ENCODE measurements at places on chromosomes 7 and 10. TPM values are rescaled to one million over a fixed set of nuclear protein-coding genes. Genes with fewer than 3 reads are reported as not detected.

DNA sequence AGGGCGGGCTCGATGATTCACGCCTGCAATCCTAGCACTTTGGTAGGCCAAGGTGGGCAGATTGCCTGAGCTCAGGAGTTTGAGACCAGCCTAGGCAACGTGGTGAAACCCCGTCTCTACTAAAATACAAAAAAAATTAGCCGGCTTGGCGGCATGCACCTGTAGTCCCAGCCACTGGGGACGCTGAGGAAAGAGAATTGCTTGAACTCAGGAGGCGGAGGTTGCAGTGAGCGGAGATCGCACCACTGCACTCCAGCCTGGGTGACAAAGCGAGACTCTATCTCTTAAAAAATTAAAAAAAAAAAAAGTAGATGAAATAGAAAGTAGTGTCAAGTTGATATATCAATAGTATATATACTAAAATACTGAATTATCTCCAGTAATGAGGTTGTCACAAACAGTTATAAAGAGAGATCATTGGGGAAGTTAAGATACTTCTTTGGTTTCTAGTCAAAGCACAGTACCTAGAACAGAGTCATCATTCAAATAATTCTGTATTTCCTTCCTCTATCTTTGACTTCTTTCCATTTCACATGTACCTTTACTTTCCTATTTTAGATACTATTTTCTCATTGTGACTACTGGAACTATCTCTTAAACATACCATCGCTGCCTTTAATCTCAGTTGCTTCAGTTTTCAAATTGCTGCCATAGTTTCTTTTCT, 491.7 kb downstream of the GRM8 start:
- DNase-seq: no peak

GRCh38 chr10:31179091-31179680, 139.8 kb upstream of the ZEB1 start:
- no peak for DNase-seq

GRCh38 chr7:101746314-101746713, 71.1 kb upstream of the CUX1 start:
- DNase-seq: no peak

GRCh38 chr7:156234666-156235494, 405.7 kb upstream of the RNF32 start:
- DNase-seq: no peak

- DNase-seq: no peak
Observed at GRCh38 chr10:107692072-107692471, 527.6 kb upstream of the SORCS1 start.

DNA sequence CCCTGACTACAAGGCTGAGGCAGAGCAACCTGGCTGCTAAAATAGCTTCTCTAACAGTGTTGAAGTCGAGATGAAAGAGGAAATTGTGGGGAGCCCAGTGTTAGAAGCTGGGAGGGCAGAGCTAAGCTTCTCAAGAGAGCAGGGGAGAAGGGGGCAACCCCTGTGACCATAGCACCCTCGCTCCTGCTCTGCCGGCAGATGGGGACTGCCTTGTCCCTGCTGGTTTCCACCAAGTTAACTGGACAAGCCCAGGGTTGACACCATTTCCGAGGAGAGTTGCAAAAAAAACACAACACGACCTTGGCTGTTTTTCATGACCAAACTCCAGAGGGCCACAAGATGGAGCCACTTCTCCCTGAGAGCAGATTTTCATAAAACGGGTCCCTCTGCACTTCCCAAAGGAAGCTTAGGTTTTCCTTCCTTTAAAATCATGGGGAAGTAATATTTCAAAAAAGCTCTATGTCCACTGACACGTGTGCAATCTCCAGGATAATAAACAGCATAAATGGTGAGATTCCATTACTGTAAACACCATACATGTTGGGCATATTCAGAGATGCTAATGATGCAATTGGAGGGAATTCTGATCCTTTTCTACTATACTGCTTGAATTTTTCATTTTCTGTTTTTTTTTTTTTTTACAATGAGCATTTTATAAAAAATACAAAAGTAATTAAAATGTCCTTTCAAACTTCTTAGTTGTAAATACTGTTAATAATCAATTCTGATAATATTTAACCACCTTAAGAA, 140.4 kb downstream of the PIP4K2A start:
- no peak for DNase-seq

- DNase-seq: no peak
Observed at GRCh38 chr7:42597300-42597699, 314.6 kb downstream of the C7orf25 start.

DNA sequence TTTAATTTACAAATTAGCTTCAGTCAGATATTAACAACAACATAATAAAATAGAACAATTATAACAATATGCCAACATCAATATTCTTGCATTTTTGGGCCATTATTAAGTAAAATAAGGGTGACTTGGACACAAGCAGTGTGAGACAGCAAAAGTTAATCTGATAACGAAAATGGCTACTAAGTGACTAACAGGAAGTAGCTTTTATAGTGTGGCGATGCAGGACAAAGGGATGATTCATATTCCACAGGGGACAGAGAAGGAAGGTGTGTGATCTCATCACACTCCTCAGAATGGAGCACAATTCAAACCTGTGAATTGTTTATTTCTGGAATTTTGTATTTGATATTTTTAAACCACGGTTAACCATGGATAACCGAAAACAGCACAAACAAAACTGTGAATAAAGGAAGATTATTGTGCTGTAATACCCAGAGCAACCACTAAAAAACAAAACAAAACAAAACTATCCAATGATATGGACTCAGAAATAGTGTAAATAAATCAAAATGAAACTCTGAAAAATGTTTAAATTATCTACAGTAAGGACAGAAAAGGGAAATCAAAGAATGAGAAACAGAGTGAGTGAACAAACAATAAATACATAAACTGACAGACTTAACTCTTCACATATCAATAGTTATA, 66.9 kb upstream of the TFEC start:
- DNase-seq: no peak

DNA sequence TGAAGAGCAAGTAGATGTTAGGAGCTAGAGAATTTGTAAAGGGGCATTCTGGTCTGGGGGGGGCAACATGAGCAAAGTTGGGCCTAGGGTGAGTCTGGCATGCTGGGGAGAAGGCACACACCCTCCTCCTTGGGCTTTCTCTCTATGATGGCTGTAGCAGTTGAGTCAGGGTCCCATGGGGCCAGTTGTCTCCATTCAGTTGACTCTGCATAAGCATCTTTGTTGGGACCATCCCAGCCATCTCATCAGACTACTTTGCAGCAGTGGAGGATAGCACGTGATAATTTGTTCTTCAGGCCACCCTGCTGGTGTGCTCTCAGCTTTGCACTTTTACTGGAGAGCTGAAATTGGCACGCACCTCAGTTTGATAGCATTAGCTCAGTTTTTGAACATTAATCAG, 55.2 kb downstream of the LRMDA start:
- DNase-seq: no peak

DNA sequence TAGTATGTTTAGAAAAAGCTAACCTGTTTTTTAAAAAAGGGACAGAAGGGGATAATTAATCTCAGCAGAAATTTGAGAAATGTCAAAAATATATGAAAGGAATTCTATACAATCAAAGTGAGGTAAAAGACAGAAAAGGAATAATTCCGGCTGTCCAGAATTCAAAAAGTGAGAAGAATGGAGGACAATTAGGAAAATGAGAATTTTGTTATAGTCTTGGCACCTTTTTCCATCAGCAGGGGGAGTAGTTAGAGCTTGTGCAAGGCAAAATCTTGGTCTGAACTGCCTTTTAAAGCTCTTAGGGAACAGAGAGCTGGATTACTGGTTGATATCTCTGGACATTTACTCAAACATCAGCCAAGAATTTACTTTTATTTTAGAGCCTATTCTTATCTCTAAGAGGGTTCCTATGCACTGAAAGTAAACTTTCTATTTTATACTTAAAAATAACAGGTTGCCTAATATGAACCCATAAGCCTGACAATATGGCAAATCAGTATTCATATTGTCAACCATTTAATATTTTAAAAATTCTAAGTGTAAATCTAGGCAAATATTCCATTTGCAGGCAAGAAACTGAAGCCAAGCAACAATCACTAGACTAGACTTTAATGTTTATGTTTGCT, 185.6 kb downstream of the ANK3 start:
- DNase-seq: no peak

DNA sequence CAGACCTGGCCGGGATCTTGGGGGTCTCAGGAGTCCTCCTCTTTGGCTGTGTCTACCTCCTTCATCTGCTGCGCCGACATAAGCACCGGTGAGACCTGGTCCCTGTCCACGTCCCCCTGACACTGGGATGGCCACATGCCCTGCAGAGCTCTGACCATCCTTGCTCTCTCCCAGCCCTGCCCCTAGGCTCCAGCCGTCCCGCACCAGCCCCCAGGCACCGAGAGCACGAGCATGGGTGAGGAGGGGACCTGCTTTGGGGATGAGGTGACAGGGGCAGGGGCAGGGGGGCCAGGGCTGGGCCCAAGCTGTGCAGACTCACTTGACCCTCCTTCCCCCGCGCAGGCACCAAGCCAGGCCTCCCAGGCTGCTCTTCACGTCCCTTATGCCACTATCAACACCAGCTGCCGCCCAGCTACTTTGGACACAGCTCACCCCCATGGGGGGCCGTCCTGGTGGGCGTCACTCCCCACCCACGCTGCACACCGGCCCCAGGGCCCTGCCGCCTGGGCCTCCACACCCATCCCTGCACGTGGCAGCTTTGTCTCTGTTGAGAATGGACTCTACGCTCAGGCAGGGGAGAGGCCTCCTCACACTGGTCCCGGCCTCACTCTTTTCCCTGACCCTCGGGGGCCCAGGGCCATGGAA, 959 bp downstream of the PVRIG start:
- no peak for DNase-seq

- DNase-seq: no peak
Observed at GRCh38 chr7:81110673-81111072, 191.8 kb upstream of the SEMA3C start.

DNA sequence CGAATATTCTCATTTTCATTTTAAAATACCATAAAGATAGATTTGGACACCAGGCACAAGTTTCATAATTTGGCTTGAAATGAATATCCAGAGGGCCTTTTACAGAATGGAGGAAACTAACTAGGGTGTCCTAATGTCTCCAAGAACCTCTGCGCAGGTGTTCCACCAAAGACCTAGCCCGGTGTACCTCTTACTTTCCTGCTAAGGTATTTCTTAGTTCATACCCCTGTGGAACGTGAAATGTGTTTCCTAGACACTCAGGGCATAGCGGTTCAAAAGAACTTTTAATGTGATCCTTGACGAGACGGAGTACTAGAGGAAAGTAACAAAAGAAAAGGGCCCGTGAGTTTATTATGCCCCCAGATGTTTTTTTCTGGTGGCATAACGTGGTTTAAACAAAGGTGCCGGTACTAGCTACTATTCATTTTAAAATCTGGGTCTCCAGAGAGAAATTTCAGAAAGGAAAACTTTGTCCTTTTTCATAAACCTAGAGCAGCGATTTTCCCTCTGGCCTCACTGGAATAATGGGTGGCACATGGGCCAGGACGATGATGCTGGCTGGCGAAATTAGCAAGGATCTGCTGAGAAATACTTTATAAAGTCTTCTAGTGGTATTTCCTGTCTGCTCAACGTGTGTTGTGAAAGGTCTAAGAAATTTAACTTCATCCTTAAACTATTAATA, 1.4 kb downstream of the APBB1IP start:
- DNase-seq: no peak

DNA sequence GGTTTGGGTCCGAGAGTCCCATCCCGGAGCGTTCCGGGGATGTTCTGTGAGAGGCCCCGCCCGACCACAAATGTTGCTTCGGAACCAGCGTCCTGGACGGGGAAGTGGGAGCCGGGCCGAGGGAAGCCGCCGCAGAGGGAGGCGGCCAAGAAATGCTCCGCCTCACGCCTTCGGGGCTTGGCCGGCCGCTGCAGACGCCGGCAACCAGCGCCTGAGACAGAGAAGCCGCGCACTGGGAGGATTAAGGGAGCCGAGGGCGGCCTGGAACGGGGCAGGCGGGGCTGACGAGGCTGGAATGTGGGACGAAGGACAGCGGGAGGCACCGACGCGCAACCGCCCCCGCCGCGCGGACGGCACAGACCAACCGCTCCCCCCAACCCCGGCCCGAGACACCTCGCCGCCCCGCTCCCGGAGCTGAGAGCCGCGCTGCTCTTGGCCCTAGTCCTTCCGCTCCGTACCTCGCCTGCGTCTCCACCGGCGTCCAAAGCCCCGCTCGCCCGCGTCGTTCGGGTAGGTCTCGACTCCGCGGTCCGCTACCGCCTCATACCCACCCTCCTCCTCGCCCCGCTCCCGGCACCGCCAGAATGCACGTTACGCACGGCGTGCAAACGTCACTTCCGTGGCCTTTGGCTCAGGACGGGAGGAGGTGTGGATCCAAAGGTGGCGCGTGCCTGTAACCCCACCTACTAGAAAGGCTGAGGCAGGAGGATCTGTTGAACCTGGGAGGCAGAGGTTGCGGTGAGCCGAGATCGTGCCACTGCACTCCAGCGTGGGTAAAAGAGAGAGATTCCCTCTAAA, 36.7 kb upstream of the KCTD7 start:
- peak; percentile 82 for DNase-seq

GRCh38 chr10:106183041-106183440, 981.5 kb downstream of the SORCS1 start:
- DNase-seq: no peak

DNA sequence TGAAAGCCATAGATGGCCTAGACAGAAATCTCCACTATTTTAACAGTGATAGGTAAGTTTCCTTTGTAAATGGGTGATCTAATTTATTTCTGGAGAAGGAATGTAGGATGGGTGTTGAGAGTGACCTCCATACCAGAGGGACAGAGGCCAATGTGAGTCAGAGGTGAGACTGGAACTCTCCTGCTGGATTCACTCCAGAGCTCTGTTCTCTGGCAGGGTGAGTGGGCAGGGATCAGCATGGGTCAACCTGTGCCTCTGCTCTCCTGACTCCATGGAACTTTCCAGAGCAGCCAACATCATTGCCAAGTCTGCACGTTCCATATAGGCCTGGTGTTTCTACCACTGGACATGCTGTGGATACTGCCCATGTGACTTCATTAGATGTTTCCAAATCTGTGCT, 11.4 kb downstream of the AKR1C3 start:
- DNase-seq: no peak

GRCh38 chr10:30798646-30799185, 169.2 kb upstream of the LYZL2 start:
- DNase-seq: no peak

- DNase-seq: no peak
Observed at GRCh38 chr7:22879280-22879679, 56.6 kb upstream of the TOMM7 start.

DNA sequence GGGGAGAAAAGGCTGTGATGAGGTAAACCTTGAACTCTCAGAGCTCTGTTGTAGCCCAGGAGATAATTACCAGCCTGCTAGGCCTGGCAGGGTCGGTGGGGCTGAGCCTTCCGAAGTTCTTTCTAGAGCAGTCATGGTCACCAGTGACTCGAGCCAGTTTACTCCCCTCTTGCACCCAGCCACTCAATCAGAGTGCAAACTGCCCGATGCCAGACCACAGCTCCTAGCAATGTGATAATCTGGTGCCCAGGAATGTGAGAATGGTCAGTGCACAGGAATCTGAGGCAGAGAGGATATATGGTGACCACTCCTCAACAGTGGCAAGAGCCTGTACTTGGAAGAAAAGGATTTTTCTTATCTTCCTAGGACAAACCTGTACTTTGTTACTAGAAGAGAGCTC, 46.4 kb upstream of the KMT2E start:
- DNase-seq: no peak

GRCh38 chr7:106071356-106071998, 40.6 kb downstream of the SYPL1 start:
- DNase-seq: no peak

Gene RARRES2
- 47.9 TPM for polyA plus RNA-seq

Gene GPER1
- polyA plus RNA-seq: 14.4 TPM

Gene CALD1
- polyA plus RNA-seq: 98.8 TPM

Measured in forelimb muscle (tissue), 1 donor.